ENCODE measurements at places on chromosomes 5 and 9.

- no peak for DNase-seq
Measured at GRCh38 chr9:104941597-104941996, 13.6 kb upstream of the ABCA1 start.

- DNase-seq = no peak
Measured at GRCh38 chr5:42985129-42986037, 54.7 kb downstream of the ANXA2R start.

- no peak for DNase-seq
Measured at GRCh38 chr5:77211691-77212047, 1.2 kb downstream of the PDE8B start.

- DNase-seq = no peak
Measured at GRCh38 chr9:26413611-26414010, 479.0 kb downstream of the CAAP1 start.

GRCh38 chr5:94748212-94748611, 129.7 kb downstream of the SLF1 start:
- no peak for DNase-seq

GRCh38 chr5:59724482-59725391, 168.8 kb downstream of the PDE4D start:
- DNase-seq = peak; percentile 77

- DNase-seq = no peak
Measured at GRCh38 chr5:150580917-150581316, 59.5 kb upstream of the SYNPO start.

- DNase-seq = no peak
Measured at GRCh38 chr5:42781584-42781983, 25.0 kb downstream of the CCDC152 start.

DNA sequence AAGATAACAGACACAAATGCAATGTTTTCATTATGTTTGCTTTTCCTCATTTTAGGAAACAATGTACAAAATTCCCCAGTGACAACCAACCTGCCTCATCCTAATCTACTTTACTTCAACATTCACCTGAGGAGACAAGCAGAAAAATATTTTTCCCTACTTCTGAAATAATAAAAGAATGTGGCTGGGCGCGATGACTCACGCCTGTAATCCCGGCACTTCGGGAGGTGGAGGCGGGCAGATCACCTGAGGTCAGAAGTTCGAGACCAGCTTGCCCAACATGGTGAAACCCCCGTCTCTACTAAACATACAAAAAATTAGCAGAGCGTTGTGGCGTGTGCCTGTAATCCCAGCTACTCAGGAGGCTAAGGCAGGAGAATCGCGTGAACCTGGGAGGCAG, 36.9 kb downstream of the MYO10 start:
- DNase-seq = no peak

DNA sequence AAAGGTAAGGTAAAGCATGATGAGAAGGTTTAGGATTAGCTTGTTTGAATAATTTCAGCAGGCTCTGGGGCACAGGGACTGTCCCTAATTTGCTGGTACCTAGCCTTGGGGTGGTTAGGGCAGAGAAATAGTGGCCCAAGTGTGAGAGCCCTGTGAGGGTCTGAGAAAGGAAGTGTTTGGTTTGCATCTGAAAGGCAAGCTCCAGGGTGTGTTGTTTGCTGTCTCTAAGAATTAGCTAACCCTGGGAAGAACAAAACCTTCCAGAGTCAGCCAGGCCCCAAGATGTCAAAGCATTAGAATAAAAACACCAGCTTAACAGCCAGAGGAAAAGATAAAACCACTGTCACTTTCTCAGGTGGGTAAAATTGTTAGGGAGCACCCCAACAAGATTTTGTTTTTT, 31.0 kb downstream of the TMEM252 start:
- no peak for DNase-seq

DNA sequence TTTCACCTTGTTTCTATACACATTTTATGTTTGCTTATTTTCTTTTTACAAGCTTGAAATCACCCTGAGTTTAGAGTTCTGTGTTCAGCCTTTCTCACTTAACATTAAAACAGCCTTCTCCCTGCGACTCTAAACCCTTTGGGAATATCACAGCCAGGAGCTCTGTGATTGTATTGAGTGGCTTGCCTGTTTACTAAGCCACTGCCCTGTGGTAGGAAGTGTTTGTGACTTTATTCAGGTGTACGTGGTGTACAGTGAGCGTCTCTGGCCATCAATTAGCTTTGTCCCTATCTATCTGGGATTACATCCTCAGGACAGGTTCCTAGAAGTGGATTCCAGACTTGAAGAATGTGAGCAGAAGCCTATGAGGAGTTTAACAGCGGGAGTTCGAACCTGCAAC, 11.0 kb upstream of the NEURL1B start:
- DNase-seq = no peak

DNA sequence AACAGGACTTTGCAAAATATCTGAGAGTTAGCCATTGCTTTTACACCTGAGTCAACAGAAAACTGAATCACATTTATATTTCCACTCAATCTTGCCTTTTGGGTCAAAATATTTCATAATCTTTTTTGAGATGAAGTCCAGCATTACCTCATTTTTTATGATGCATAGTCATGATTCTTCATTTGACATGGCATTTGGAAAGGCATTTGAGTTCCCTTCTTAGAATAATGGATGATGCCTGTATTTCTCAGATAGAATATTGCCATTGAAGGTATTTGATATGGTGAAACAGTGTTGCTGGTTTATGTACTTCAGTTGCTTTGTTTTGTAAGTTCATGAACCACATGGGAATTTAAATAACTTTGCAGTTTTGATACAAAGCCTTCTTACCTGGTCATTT, 180.4 kb downstream of the PRR16 start:
- DNase-seq = no peak

DNA sequence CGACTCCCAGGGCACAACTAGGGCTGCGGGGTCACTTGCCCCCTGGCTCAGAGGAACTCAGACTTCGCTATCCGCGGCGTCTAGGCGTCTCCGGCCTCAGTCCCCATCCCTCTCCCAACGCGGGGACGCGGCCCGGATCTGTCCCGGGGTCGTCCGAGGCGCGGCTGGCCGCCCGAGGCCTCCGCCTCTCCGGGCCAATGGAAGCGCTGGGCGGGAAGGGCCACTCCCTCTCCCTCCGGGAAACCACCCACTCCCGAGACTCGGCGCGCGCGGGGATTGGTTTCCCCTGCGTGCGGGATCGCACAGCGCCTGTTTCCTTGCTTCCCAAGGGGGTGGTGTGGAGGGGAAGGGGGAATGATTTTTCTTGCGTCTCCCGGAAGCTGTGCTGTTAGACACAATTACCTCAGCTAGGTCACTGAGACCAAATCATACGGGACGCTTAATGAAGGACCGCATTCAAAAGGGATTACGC, 38.3 kb downstream of the NR2F1 start:
- DNase-seq = peak; percentile 65

All from mesendoderm (in vitro differentiated cells).